ENCODE measurements at places on chromosomes 1 and 21. TPM values are rescaled to one million over a fixed set of nuclear protein-coding genes. Genes with fewer than 3 reads are reported as not detected.

DNA sequence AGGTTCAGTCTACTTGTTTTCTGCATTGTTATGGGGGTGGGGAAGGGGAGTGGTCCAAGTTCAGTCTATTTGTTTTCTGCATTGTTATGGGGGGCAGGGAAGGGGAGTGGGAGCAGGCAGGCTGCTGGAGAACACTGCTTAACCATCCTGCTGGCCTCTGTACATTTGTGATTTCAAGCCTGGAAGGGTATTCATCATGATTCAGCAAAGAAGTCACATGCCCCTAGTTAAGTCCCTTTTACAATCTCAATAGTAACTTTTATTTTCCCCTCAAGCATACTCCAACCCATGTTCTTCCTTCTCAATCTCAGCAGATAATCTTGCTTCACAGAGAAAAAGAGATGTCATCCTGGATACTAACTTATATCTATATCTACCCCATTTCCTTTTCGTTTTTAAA is 7.9 kb downstream of the LYST start:
- DNase-seq, result no peak
- H3K4me3 ChIP-seq, result no peak overlapping the region
- H3K27me3 ChIP-seq, result no peaks in the 10 kb centered on the region
- no peaks in the 10 kb centered on the region for H3K4me1 ChIP-seq
- H3K27ac ChIP-seq, result no peak overlapping the region
- H3K36me3 ChIP-seq, result no peaks in the 10 kb centered on the region

DNA sequence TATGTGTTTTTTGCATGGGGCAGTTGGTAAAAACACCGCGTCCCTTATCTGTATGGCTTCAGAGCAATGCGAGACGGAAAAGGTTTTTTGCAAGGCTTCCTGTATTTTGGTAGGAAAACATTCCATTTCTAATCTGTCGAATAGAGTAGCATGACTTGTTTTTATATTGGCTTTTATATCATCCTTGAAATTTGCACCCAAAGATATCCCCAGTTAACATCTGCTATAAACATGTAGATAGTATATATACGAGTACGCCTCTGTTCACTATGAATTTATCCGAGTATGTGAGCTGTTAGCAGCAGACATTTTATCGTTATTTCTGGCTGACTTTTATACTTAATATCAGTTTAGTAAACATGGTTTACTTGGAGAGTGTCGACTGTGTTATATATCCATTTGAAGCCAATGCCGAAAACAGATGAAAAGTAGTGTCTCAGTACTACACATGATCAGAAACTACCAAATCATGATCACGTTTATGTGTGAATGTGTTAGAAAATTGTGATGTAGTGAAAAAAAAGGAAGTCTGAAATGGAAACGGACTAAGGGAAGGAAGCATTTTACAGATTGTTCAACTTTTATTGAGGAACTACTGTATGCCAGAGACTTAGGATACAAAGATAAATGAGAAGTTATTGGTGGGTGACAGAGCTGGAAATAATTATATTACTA is 1.0 kb downstream of the LEPR start:
- peaks cover 3% of the 10 kb centered on the region for H3K36me3 ChIP-seq
- DNase-seq, result no peak
- H3K4me1 ChIP-seq, result peaks cover 22% of the 10 kb centered on the region
- H3K27ac ChIP-seq, result peak overlapping the region; percentile 89
- H3K4me3 ChIP-seq, result peak overlapping the region; percentile 61

DNA sequence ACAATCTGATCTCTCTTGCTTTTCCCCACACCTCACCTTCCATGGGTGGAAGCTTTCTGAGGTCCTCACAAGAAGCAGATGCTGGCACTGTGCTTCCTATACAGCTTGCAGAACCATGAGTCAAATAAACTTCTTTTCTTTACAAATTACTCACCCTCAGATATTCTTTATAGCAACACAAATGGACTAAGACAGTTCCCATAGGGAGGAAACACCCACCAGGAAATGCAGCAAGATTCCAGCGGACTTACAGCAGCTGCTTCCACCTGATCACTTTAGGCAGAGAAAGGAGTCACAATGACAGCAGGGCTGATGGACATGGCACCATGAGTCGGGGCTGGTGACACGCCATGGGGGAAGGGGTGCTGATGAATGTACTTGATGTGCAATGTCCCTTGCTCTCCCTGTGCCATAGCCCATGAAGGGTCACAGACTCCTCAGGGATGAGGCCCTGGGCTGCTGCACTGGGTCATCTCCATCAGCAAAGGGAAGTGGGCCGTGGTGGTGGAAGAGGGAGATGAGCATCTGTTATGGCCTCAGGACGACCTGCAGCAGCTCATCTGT is 53.9 kb downstream of the PRSS38 start:
- H3K27me3 ChIP-seq, result no peaks in the 10 kb centered on the region
- H3K4me3 ChIP-seq, result no peak overlapping the region
- no peaks in the 10 kb centered on the region for H3K36me3 ChIP-seq
- no peak overlapping the region for H3K27ac ChIP-seq
- no peaks in the 10 kb centered on the region for H3K4me1 ChIP-seq
- DNase-seq, result no peak

DNA sequence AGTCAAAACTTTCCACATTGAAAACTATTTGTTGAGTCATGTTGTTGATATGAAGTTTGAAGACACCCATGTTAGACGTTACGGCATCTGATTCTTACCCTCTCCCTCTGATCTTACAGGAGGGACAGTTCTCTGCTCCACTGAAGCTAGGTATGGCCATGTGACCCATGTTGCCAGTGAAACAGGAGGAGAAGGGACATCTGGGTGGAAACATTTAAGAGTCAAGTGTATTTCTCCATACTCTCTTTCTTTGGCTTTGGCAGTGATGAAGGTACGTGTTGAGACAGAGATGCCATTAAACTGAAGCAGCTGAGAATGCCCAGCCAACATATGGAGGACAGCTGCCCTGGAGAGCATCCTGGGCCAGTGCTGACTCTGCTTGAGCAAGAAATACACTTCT is 198.4 kb upstream of the PTGFR start:
- peak; percentile 61 for DNase-seq
- peak overlapping the region; percentile 59 for H3K27ac ChIP-seq
- no peaks in the 10 kb centered on the region for H3K36me3 ChIP-seq

GRCh38 chr1:10900691-10901090 is 104.2 kb upstream of the CASZ1 start:
- peaks cover 3% of the 10 kb centered on the region for H3K27me3 ChIP-seq
- no peaks in the 10 kb centered on the region for H3K36me3 ChIP-seq
- H3K27ac ChIP-seq, result no peak overlapping the region
- no peak overlapping the region for H3K4me3 ChIP-seq
- no peak for DNase-seq

Gene TLCD4
- 2.1 TPM for total RNA-seq

Gene ANXA9
- total RNA-seq, result 0.33 TPM

DNA sequence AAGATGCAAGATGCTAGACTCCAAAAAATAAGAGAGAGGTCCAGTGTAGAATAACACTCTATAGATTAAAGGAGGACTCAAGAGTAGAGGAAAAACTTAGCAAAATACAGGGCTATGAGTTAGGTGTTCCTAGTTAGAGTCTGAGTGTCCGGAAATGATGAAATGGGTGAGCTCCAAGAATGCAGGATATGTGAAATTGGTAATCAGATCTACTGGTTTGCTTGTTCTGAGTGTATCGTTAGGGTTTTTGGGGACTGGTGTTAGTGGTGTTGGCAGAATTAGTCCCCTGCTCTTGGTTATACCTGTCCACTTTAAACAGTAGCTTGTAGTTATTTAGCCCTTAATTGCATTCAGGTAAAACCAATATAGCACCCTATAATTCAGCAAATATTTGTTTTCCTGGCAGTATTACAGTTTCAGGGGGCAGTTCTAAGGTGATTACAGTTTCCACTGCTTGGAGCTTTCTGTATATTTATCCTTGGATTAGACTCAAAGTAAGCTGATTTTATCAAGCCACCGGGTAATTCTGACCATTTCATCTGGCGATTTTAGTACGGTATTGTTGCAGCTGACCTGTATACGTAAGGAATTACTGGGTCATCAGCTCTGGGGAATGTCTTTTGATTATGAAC is 332.7 kb downstream of the CHRM3 start:
- H3K4me3 ChIP-seq, result no peak overlapping the region
- no peaks in the 10 kb centered on the region for H3K27me3 ChIP-seq
- no peak for DNase-seq
- no peak overlapping the region for H3K27ac ChIP-seq

Gene S100A7
- total RNA-seq, result not detected

DNA sequence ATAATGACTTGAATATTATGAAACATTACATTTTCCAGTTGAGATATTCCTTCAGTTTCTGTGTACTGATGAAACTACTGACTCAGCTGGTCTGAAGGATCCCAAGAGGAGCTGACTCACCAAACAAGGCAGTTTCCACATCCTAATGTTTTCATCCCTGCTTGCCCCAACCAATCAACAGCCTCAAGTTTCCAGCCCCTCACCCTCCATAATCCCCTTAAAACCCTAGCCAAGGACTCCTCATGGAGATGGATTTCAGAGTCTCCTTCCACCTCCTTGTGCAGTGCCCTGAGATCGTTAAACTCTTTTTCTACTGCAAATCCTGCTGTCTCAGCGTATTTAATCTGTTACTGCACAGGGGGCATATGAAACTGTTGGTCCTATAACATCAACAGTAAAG is 83.1 kb upstream of the HAO2 start:
- H3K27ac ChIP-seq, result no peak overlapping the region
- DNase-seq, result peak; percentile 87
- H3K36me3 ChIP-seq, result no peaks in the 10 kb centered on the region
- H3K4me3 ChIP-seq, result no peak overlapping the region
- H3K4me1 ChIP-seq, result peaks cover 2% of the 10 kb centered on the region

GRCh38 chr1:219574484-219575087 is 38.3 kb downstream of the ZC3H11B start:
- no peak for DNase-seq
- H3K27me3 ChIP-seq, result no peaks in the 10 kb centered on the region
- no peak overlapping the region for H3K4me3 ChIP-seq
- no peak overlapping the region for H3K27ac ChIP-seq
- H3K36me3 ChIP-seq, result no peaks in the 10 kb centered on the region

GRCh38 chr1:22317231-22317919 is 134.3 kb upstream of the ZBTB40 start:
- peaks cover 12% of the 10 kb centered on the region for H3K27me3 ChIP-seq
- H3K27ac ChIP-seq, result no peak overlapping the region
- DNase-seq, result no peak
- no peaks in the 10 kb centered on the region for H3K36me3 ChIP-seq

Gene RGS5
- total RNA-seq, result 3.1 TPM

DNA sequence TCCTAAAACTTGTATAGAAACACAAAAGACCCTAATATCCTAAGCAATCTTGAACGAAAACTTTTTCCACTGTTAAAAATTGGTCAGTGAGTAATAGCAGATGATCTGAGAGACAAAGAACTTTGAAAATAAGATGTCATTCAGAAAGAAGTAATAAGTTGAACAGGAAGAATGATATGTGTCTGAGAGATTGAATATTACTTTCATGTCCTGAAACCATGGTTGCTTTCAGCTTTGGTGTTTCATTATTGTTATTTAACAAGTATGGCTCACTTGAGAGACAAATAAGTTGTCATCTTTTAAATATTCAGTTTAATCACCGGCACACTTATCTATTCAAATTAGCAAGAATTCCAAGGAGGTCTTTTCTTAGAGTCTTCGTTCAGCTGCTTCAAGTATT is 11.4 kb downstream of the PRKACB start:
- no peaks in the 10 kb centered on the region for H3K27me3 ChIP-seq
- H3K4me1 ChIP-seq, result peaks cover 2% of the 10 kb centered on the region
- H3K4me3 ChIP-seq, result no peak overlapping the region
- H3K27ac ChIP-seq, result no peak overlapping the region

Gene OR6K3
- not detected for total RNA-seq

DNA sequence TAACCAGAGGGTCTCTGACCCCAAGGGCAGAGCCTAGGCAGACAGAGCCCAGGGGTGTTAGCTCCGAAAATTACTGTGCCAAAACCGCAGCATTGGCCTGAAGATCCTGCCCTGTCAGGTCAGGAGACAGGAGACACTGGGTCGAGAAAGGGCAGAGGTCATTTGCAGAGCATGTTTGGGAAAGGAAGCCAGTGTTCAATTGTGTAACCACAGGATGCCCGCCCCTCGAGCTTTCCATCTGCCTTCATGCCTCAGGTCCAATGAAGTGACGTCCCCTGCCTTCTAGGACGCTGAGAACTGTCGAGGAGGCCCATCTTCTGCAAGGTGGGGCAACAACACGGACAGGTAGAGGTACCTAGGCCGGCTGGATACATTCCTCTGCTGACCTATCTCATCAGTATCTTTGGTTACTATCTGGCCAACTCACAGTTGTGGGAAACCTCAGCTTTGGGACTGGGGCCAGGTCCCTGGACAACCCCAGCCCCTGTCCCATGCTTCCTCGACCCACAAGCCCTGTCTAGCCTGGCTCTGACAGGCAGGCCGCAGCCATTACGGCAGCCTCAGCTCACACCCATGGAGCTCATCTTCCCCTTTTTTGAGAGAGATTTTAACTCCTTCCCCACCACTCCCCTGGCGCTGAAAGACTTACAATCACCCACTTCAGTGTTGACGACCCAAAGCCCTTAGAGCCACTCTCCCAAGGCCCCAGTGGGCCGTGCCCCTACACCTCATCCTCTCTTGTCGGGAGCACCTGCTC is 1.3 kb downstream of the ARL8A start:
- peak overlapping the region; percentile 54 for H3K27ac ChIP-seq
- peaks cover 2% of the 10 kb centered on the region for H3K27me3 ChIP-seq
- DNase-seq, result no peak
- peaks cover 10% of the 10 kb centered on the region for H3K4me1 ChIP-seq
- H3K4me3 ChIP-seq, result peak overlapping the region; percentile 85
- no peaks in the 10 kb centered on the region for H3K36me3 ChIP-seq

GRCh38 chr21:22925032-22925431 is 1926.8 kb downstream of the NCAM2 start:
- DNase-seq, result no peak
- no peak overlapping the region for H3K4me3 ChIP-seq
- H3K27ac ChIP-seq, result no peak overlapping the region
- H3K4me1 ChIP-seq, result no peaks in the 10 kb centered on the region
- H3K36me3 ChIP-seq, result no peaks in the 10 kb centered on the region

DNA sequence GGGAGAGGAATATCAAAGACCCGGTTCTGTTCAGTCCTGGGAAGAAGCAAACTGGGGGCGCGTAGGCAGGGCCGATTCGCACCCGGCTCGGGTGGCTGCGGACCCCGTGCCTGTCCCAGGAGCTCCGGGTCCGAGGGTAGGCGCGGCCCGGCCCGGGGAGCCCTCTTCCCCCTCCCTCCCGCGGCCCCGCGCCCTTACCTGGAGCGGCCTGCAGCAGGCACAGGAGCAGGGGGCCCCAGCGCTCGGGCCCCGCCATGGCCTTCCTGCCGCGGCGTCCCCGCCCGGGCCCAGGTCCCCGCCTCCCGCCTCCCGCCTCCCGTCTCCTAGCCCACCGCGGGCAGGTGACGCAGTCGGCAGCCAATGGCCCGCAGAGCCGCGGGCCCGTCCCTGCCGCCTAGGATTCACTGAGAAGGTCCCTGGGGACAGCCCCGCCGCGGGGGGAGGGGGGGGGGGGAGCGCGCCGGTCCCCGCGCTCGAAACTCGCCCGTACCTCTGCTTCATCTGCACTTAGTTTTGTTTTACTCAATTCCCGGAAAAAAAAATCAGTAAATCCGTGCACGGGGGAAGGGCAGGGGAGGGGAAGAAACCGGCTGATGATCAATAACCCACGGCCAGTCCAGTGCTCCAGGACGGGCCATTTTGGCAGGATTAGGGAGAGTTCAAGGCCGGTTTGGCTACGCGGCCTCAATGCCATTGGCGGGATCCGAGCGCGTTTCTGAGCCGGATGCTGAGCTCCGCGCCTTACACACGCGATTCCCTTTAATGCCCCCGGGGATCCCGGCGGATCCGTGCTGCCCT is at the start of gene IFNLR1:
IFNLR1 (minus strand) TSS at position 297 of the 798 bp plus-strand sequence; CDS start at position 256, 41 bp downstream.
- H3K27me3 ChIP-seq, result peaks cover 23% of the 10 kb centered on the region
- no peaks in the 10 kb centered on the region for H3K4me1 ChIP-seq
- no peaks in the 10 kb centered on the region for H3K36me3 ChIP-seq
- no peak for DNase-seq

Measured in fibroblast of lung (primary cell).